ENCODE measurements at places on chromosomes 6 and 20.

- no peak for DNase-seq
Observed at GRCh38 chr6:27558028-27558724, 85.3 kb upstream of the ZNF184 start.

- DNase-seq, result peak; percentile 23
Observed at GRCh38 chr6:150981095-150981494, 115.6 kb downstream of the MTHFD1L start.

DNA sequence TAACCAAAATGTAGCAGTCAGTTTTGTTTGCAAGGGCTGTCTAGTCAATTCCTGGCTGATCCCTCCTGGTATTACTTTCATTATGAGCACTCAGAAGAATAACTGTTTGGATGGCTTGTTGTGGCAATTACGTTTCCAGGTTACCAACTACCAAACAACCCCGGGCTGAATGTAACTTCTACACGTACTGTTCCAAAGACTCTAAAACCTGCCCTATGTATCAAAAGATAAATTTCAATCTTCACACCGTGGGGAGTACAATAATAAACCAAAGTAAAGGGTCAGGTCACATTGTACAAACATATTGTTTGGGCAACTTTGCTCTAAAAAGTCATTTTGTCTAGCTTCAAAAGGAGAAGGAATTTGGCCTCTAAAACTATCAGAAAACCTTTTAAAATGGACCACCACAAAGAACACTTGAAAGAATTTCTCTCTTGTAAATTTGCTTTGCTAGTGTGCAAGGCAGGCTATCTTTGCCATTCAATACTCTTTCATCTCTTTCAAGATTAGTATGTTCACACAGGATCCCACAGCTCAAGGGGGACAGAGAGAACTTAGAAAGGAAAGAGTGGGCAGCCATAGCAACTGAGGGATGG is 27.6 kb downstream of the DCDC2 start:
- no peak for DNase-seq

DNA sequence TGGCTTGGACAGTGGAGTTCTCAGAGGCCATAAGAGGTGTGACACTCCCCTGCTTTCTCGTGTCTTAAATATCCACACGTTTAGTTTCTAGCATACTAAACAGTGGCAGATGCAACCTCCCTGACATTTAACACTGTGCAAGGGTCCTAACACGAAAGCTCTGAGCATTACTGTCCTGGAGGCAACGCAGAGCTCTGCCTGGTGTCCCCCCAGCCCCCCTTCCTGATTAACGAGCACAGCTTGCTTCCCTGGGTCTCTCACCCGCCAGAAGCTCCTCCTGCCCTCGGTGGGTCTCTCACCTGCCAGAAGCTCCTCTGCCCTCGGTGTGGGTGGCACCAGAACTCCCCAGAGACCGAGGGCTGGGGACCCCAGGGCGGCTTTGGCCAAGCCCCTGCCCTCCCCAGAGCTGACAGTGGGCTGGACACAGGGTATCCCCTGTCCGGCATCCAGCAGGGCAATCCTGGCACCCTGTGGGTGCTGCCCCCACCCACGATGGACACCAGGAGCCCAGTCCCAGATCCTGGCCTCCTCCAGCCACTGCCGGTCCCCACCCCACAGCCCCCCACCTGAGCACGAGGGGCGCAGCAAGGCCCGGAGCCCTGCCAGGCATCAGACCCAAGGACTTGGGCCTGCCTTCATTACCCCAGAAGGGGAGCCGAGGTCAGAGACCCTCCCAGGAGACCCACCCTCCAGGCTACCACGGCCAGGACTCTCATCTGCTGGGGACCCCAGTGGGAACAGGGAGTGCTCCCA is 12.4 kb upstream of the KCNQ2 start:
- DNase-seq, result no peak

DNA sequence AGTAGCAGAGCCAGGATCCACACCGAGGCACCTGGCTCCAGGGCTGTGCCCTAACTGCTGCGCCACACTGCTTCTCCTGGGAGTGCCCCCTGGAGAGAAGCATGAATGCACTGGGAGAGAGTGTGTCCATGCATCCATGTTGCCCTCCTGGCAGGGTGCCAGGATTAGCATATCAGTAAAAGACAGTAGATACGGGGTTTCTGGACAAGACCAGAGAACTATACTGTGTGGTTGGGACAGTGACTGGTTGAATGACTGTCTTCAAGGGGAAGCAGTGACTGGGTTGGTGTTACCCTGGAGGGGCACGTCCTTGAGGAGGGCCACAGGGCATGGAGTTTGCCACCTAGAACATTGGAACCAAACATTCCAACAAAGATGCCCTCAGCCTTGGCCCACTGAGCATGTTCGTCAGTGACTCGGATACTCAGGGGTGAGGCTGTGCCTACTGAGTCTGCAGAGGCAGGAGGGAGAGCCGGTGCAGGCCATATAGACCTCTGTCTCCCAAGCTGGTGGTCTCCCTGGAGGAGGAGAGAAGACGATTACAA is 288.8 kb downstream of the CDC5L start:
- no peak for DNase-seq

DNA sequence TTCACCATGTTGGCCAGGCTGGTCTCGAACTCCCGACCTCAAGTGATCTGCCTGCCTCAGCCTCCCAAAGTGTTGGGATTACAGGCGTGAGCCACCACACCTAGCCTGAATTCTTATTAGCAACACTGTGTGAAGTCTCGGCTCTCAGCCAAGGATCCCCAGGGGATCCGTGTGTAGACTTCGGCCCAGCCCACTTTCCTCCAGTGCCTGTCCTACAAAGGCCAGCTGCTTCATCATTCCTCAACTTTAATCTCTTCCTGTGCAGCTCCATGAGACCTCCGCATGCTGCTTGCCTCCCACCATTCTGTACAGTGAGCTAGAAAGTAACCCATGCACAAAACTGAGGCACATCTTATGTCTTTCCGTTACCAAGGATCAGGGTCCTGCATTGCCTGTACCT is 71.8 kb downstream of the SAMD3 start:
- DNase-seq, result no peak

DNA sequence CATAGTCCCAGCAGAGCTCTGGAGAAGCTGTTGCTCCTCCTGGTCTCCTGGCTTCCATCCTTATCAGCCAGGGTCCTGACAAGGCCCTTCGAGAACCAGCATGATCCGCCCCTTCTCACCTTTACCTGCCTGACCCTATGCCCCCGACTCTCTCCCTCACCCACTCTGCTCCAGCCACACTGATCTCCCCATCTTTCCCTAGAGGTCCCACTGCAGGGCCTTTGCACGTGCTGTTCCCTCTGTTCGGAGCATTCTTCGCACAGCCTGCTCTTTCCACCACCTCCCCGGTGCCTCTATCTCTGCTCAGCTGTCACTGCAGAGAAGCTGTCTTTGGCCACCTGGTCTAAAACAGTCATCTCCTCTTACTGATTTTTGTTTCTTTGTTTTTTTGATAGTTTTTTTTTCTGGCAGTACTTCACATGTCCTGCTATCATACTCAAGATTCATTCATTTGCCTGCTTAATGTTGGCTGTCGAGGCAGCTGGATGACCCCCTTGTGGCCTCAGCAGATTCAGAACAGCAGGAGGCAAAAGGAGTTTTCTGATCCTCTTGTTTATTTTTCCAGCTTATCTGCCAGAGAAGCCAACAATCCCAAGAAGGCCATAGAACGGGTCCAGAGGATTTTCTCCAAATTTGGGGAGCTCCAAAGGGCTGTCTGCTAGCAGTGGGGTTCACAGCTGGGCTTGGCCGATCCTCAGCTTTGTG is 1.6 kb upstream of the PTGIS start:
- no peak for DNase-seq

- peak; percentile 22 for DNase-seq
Observed at GRCh38 chr20:6525447-6526303, 241.8 kb upstream of the BMP2 start.

GRCh38 chr6:27785294-27785693 is 126.9 kb downstream of the OR2B2 start:
- no peak for DNase-seq

DNA sequence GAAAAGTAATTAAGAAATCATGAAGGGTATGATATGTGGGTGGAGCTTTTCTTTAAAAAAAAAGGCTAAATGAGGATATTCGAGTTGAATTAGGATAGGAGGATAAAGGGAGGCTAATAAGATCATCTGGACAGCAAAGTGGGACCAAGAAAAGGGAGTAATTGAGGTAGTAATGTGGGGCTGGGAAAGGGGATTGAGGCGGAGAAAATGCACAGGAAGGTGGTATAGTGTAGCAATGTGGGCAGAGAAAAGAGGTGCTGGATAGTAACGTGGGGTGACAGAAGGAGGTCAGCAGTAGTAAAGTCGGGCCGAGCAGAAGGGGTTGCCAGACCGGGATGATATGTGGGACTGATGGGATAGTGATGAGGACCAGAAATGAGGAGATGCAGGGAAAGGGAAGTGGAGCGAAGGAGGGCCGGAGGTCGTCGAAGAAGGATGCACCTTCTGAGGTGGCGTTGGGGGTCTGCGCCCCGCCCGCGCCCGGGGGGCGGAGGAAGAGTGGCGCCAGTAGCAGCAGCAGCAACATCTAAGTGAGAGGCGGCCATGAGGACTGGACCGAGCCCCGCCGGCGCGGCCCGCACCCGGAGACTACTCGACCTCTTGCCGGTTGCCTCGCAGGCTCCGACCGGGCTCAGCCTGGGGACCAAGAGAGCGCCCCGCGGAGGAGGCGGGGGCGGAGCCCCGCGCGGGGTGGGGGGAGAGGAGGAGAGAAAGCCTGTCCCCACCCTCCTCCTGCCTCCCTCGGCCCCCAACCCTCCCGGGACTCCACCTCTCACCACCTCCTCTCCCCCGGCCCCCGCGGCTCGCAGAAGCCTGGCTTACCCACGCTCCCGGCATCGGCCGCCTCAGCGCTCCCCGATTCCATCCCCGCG is 887 bp downstream of the GABBR1 start:
- peak; percentile 71 for DNase-seq

DNA sequence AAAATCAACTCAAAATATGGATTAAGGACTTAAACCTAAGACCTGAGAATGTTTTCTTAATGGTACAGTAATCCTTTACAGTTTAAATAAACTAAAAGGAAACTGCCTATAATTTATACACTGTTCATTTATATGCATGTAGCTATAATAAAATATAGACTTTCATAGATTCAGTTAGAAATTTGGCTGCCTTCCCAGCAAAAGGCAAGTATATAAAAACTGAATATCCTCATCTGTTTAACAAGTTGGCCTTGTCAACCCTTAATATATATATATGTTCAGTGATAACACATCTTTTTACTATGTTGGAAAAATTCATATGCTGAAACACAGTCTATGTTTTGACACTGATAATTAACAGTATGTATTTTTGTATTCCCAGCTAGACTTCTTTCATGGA is 123.1 kb downstream of the GRIK2 start:
- DNase-seq, result no peak

GRCh38 chr6:137867685-137868509 is 838 bp downstream of the TNFAIP3 start:
- no peak for DNase-seq

DNA sequence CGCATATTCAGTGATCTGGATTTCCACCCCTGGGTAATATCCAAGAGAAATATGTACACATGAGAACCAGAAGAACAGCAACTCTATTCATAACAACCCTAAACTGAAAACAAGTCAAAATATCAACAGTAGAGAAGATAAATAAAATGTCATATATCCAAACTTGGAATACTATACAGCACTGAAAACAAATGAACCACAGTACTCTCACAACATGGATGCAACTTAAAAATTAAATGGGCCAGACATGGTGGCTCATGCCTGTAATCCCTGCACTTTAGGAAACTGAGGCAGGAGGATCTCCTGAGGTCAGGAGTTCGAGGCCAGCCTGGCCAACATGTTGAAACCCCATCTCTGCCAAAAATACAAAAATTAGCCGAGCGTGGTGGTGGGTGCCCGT is 16.5 kb upstream of the ATXN1 start:
- DNase-seq, result no peak

DNA sequence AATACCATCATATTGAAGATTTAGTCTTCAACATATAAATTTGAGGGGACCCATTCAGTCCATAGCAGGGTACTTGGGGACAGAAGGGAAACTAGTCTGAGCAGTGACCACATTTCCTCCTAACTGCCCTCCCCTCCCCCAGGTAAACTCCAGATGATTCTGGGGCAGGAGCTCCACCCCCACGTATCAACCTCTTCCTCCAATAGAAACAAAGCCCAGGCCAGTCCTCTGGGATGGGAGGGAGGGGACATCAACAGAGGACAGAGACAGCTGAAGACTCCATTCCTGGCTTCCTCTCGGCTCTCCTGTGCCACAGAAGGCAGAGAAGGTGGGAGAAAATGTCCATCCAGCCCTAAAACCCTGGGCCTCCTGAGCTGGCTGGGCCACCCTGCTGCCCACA is 85.0 kb upstream of the TOP1 start:
- DNase-seq, result no peak

- DNase-seq, result peak; percentile 49
Observed at GRCh38 chr6:42428326-42429041, 23.2 kb downstream of the TRERF1 start.

DNA sequence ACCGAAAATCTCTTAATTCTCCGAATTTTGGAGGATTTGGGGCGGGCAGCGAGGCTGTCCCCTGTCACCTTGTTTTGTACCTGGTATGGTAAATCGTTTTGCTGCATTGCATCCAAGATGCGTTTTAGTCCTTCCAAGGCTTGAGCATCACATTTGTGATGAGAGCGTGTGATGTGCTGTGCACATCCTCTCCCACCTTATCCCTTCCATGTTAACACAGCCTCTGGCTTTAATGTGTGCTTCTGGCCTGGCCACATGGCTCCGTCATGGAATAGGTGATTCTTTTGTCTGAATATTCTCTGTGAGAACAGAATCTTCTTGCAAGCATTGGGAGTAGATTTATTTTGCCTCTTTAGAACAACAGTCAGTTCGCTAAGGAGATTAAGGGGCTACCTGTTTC is 763 bp downstream of the TMEM14A start:
- no peak for DNase-seq

DNA sequence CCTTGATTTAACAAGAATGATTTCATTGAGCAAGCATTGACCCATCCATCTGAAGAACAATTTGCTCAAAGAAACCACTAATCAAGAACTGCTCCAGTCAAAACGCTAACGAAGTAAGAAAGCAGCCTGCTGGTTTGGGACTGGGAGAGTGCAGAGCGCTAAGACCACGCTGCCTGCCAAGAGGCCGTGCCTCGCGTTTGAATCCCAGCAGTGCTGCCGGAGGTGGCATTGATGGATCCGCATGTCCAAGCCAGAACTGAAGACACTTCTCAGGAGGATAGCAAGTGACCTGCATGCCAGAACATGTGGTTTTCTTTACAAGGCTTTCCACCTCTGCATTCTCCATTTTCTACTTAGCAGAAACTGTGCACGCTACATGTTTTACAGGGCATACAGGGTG is 105.2 kb upstream of the FOXC1 start:
- no peak for DNase-seq

GRCh38 chr20:37670351-37670791 is 23.5 kb upstream of the CTNNBL1 start:
- no peak for DNase-seq

GRCh38 chr6:163728442-163729126 is 314.1 kb downstream of the QKI start:
- DNase-seq, result no peak

Data from fibroblast of skin of right quadriceps (primary cell).